HuH-7 (cell line): ENCODE measurements at places on chromosomes 2 and 18.

DNA sequence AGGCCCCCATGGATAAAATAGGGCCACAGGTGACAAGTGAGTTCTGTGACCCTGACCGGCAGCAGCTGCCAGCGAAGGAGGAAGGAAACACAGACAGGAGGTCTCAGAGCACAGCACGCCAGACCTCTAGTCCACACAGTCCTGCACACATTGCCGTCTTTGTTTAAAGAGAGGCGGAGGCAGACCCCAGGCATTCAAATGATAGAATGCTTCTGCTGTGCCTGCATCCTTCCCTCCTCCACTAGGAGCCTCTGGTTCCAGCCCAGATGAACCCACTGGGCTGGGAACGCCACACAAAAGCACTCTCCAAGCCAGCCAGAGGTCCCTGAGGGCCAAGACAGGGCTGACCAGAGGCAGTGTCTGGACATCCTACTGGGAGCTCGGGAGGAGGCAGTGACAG lies 118.7 kb downstream of the KLHL29 start:
- no peak for DNase-seq

DNA sequence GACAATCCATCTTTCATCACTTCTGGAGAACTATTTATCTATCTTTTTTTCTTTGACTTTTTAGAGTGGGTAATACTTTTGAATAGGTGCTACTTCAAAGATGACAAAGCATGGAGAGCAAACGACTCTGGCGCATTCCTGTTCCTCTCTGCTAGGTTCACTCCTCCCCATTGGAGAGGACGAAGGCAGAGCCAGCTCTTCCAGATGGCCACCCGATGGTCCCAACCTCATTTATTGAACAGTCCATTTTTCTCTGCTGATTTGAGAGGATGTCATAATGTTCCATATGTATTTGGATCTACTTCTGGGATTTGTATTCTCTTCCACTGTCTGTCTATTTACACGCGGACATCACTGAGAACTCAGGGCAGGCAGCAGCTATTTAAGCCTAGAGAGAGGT lies 284.3 kb upstream of the CXCR4 start:
- DNase-seq = no peak

DNA sequence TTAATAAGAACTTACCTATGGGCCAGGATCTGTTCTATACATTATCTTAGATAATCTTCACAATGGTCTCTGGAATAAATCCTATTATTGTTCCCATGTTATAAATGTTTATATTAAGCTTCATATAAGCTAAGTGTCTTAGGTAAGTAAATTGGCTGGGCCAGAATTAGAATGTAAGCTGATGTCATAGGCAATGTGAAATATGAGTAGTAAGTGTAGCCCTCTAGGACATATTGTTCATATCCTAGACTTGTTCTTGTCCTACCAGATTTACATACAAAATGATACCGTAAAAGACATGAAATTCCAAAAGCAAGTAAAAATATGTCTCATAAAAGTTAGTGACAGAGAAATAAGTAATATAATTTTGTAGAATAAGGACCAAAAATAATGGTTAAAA lies 89.9 kb downstream of the CDH19 start:
- no peak for DNase-seq

DNA sequence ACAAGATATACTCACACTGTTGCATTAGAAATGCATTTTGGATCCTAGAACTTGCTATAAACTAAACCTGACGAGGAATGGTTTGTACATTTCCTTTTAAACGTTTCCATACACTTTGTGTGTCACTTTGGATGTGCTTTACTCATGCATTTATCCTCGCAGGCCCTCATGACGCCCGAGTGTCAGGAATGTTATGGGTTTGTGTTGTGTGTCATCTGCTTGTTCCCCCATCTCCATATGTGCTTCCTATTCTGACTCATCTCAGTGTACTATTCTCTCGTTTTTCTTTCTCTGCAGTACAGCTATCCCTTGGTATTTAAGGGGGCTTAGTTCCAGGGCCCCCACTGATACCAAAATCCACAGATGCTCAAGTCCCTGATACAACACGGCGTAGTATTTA lies 121.5 kb upstream of the RASGRP3 start:
- DNase-seq = no peak

- DNase-seq = no peak
Measured at GRCh38 chr2:1990151-1990589, 245.9 kb upstream of the PXDN start.

GRCh38 chr2:182014284-182014683 lies 28.6 kb downstream of the PPP1R1C start:
- no peak for DNase-seq

GRCh38 chr2:38765149-38765548 lies 12.9 kb upstream of the GEMIN6 start:
- DNase-seq = no peak

GRCh38 chr2:169649278-169649677 lies 44.9 kb downstream of the CFAP210 start:
- DNase-seq = no peak

- DNase-seq = no peak
Measured at GRCh38 chr2:215699700-215700538, 264.1 kb upstream of the FN1 start.

- no peak for DNase-seq
Measured at GRCh38 chr18:48133671-48134251, 203.3 kb upstream of the SMAD2 start.

DNA sequence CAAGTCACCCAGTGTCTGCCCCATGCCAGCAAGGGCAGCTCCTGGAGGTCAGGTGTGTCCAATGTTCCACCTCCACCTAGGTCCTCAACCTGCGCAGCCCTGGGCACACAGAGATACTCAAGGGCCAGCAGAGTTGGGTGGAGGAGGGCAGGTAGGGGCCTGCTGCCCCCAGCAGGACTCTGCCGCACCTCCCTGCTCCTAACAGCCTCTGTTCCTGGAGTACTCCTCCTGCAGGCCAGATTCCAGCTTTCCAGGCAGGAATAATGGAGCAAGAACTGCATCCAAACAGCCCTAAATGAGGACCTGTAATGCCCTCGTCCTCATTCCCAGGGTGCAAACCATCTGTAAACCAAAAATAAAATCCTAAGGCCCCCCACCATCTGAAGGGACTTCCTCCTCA lies 44.4 kb upstream of the ACAA2 start:
- DNase-seq = no peak

DNA sequence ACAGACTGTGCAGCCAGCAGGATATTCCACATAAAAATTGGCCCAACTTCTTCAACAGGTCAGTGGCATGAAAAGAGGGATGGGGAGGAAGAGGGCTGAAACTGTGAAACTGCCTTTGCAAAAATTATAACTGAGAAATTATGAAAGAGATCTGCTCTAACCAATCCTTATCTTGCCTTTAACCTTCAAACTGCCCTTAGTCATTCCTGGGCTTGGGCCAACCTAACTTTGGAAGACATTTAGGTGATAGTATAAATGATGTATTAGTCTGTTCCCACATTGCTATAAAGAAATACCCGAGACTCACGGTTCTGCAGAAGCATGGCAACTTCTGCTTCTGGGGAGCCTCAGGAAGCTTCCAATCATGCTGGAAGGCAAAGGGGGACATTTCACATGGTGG lies 74.5 kb downstream of the RPL31 start:
- DNase-seq = no peak

DNA sequence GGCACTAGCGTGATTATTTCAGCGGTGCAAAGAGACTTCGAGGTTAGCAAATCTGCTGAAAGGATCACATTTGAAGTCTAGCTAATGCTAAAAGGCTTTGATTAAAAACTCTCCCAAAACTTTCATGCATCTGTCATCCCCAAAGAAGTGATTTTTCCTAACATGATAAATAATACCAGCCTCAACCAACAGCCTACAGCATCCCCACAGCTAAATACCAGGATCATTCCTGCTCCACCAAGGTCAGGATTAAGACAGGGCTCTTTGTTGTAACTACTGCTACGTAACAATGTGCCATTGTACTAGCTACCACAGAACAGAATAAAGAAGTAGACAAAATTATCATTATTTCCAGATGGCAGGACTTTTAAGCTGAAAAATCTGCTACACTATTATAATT lies 1.6 kb downstream of the OR6B3 start:
- DNase-seq = no peak
